ENCODE measurements at places on chromosomes 11 and 22.

GRCh38 chr22:25027043-25027906 is 74.8 kb downstream of the KIAA1671 start:
- DNase-seq: no peak

DNA sequence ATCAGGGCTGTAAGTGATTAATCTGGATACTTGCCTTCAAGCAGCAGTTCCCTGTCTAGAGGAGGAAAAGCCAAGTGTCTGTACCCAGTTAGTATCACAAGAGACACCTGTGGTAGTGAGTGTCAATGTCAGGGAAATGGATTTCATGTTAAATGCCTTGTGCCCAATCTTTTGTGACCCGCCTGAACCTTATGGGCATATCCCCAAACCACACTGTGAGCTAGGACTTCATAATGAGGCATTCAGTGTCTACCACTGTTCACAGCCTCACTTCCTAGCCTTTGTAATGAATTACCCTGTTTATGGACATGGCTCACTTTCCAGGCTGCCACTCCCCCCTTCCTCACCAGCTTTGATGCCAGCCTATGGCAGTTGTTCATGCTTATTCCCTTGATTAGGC is 125.1 kb downstream of the TRIM44 start:
- DNase-seq: no peak

DNA sequence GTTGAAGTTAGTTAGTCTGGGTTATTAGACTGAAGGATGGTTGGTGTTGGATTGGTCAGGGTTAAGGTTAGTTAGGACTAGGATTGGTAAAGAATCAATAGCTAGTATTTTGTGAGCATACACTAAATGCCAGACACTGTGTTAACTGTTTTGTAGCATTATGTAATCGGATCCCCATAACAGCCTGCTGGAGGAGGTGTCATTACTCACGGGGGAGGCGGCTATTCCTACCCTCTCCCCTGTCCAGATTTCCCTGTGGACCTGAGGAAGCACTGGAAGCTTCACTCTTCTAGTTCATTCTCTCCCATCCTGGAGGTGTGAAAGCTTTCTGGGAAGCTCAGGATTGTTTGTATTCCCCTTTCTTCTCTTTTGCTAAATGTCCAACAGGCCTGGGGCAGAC is 40.5 kb upstream of the KCNJ11 start:
- no peak for DNase-seq

- DNase-seq: no peak
Measured at GRCh38 chr11:64752175-64752970, 7.4 kb downstream of the PYGM start.

All from GM20000 (cell line).